ENCODE measurements at places on chromosomes 4 and X.

- no peak for DNase-seq
Observed at GRCh38 chr4:89586864-89587263, 250.1 kb downstream of the SNCA start.

- no peak for DNase-seq
Observed at GRCh38 chr4:58406762-58407161, 1296.6 kb upstream of the IGFBP7 start.

GRCh38 chr4:156442912-156443311 lies 489.2 kb upstream of the CTSO start:
- no peak for DNase-seq

GRCh38 chr4:184099535-184099966 lies 118.1 kb downstream of the ENPP6 start:
- DNase-seq, result no peak

DNA sequence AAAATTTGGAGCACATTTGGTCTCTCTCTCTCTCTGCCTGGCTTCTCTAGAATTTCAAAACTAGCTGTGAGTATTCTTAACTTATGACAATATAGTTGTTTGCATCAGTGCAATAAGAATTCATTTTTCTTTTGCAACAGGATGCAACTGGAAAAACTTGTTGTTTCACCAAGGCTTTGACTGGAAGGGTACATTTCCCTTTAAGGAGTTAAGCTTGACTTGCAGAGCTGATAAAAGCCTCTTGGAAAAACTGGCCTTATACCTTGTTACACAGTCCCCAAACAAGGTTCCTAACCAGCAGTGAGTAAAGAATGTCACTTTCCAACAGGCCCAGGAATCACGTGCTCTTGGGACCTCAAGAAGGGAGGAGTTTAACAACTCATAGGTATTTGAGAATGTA lies 25.9 kb upstream of the ZNF718 start:
- DNase-seq, result no peak

GRCh38 chr4:7003176-7003878 lies 39.8 kb upstream of the TADA2B start:
- no peak for DNase-seq

All from omental fat pad (tissue), 4 donors.